ENCODE measurements at places on chromosomes 7 and 10.
A peak's percentile ranks its signal among the peaks of the same experiment; 100 is the strongest.

DNA sequence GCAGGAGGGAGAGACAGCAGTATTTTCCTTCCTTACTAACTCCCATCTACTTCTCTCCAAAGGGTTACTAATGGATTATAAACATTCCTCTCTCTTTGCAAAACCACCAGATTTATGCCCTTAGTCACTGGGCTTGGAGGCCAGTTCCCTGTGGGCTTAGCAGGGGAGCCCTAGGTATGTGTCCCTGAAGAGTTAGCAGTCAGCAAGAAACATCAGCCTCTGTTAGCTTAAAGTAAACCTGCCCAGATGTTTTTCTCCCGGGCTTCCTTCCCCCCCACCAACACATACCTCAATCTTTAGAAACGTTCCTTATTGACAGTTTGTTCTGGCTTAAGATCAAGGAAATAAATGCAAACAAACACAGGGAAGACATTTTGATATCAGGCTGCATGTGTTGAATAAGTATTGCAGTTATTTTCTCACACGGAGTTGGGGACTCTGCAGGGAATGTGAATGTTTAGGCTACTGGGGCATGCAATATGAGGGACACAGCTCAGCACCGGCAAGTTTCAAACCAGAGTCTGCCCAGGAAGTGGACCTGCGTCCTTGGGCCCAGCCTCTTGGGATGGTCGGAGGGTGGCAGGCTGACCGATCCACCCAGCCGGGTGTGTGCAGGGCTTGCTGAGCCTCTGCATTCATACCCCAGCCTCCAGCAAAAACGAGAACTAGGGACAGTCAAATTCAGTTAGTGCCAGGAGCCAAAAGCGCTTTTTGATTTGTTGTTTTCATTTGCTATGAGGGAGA, 252.0 kb upstream of the GRB10 start:
- DNase-seq, result peak; percentile 87

- no peak for DNase-seq
Measured at GRCh38 chr7:131524703-131525102, 31.7 kb downstream of the PODXL start.

- peak; percentile 50 for DNase-seq
Measured at GRCh38 chr10:119896937-119897770, 4.6 kb downstream of the SEC23IP start.

GRCh38 chr7:51366930-51367613, 50.5 kb upstream of the COBL start:
- peak; percentile 50 for DNase-seq

GRCh38 chr7:1979591-1980560, 252.9 kb downstream of the MAD1L1 start:
- no peak for DNase-seq

Data from fibroblast of mammary gland (primary cell).